Dorsolateral prefrontal cortex (tissue), 122 donors: ENCODE measurements at places on chromosomes 13 and 19. TPM values are rescaled to one million over a fixed set of nuclear protein-coding genes. Genes with fewer than 3 reads are reported as not detected.

GRCh38 chr19:46634656-46635218, 1.3 kb downstream of the GNG8 start:
- no peak for DNase-seq

DNA sequence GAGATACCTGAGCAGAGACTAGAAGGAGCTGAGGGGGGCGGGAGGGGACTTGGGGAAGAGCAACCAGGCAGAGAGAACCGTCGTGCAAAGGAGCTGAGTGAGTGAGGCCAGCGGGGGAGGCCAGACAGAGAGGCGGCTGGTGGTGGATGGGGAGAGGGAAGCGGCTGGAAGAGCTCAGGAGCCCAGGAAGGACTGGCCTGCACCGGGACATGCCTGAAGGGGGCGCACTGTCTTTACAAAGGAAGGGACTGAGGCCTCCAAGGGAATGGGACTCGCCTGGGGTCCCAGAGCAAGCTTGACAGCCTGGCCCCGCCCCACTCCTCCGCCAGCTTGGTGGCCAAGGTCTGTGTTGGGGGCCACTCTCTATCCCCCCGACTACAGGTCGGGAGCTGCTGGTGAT, 14.9 kb downstream of the ONECUT3 start:
- no peak for DNase-seq

GRCh38 chr13:59890054-59890453, 273.7 kb downstream of the DIAPH3 start:
- DNase-seq: no peak

DNA sequence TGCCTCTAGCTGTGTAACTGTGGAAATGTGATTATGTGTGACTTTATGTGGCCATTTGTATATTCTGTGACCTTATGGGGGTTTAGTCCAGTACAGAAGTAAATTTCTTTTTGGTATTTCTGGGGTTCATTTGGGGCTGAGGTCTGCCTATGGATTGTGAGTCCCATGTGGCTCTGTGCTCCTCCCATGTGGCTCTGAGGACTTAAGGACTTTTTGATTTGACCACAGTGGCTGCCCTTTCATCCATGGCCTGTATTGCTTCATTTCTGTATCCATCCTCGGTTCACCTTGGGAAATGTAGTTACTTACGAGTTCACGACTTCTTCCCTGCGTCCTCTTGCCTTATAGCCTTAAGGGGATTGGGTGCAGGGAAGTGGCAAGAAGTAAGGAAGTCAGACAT, 1.0 kb downstream of the ZNF420 start:
- DNase-seq: no peak

GRCh38 chr19:55586976-55587668, 6.5 kb upstream of the ZNF579 start:
- peak; percentile 96 for DNase-seq

DNA sequence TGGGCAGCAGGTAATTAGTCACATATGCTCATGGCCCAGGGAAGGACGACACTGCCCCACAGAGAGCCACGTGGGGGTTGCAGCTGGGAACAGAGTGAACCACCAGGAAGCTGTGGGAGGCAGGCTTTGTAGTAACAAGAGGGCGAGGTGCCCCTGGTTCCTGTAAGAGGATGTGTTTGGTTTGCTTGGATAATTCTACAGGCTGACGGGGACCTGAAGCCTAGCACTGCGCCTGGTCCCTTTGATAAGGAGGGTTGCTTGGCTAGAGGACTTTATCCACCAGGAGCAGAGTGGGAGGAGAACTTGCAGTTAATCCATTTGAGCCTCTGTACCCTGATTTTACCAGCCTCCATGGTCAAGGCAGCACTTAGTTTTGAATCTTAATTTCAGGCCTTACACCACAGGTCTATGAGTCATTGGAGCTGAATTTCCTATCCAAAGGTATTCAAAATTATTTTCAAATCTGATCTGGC, 67.4 kb upstream of the CLDN10 start:
- no peak for DNase-seq

DNA sequence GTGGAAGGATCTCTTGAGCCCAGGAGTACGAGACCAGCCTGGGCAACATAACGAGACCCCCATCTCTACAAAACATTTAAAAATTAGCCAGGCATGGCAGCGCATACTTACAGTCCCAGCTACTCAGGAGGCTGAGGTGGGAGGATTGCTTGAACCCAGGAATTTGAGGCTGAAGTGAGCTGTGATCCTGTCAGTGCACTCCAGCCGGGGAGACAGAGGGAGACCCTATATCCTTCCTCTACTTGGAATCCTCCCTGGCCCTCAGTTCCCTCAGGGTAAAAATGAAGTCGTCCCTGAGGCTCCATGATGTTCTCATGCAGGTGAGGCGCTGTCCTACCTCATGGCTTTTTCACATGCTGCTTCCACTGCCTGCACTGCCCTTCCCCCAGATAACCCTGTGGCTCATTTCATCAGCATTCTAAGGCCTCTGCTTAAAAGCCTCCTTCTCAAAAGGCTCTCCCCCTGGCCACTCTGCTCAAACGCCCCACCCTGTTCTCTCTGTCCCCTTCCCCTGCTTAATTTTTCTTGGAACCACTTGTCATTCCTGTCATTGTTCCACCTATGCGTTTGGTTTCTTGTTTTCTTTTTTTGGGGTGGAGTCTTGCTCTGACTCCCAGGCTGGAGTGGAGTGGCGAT, 19.2 kb downstream of the DNM2 start:
- DNase-seq: no peak

GRCh38 chr13:39599842-39600241, 3.2 kb downstream of the LHFPL6 start:
- DNase-seq: no peak

DNA sequence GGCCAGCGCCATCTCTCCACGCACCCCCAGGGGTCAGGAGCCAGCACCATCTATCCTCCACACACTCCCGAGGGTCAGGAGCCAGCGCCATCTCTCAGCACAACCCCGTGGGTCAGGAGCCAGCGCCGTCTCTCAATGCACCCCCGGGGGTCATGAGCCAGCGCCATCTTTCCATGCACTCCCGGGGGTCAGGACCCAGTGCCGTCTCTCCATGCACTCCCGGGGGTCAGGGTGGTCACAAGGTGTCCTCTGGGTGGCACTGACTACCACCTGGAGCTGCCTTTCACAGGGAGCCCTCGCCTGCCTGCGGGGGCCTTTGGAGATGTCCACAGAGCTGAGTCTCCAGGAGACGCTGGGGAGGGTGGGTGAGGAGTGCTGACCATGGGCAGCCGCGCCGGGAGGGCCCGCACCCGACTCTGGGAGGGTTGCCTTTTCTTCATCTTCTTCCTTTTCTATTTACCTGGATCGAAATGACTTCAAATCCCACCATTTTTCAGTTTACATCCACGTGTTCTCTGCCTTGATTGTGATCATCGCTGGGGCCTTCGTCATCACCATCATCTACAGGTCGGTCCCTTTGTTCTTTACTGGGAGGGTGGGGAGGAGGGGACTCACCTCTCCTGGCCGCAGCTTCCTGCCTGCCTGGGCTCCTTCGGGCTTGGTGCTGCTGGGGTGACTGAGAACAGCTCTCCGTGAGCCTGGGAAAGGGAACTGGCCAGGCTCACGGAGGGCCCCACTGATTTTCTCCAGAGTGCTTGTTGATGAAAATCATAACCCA, 19.1 kb downstream of the TEX29 start:
- no peak for DNase-seq

DNA sequence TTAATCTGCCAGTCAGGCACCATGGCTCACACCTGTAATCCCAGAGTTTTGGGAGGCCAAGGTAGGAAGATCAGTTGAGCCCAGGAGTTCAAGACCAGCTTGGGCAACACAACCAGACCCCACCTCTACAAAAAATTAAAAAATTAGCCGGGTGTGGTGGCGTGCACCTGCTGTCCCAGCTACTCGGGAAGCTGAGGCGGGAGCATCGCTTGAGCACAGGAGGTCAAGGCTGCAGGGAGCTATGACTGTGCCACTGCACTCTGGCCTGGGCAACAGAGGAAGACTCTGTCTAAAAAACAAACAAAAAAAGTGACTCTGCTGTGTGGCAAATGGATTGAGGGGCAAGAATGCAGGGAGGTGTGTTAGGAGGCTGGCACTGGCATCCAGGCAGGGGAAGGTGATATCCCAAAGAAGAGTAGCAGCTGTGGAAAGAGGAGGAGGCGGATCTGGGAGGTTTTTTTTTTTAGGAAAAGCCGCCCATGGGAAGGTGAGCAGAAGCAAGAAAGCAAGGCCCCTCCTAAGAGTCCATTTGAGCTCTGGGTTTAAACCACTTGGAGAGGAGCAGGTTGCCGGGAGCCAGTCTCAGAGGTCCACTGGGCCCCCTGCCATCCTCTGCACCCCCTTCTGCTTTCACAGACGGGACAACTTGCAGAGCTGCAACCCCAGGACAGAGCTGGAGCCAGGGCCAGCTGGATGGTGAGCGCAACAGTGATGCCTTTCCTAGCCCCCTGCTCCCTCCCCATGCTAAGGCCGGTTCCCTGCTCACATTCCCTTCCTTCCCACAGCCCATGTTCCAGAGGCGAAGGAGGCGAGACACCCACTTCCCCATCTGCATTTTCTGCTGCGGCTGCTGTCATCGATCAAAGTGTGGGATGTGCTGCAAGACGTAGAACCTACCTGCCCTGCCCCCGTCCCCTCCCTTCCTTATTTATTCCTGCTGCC, 2.1 kb downstream of the HAMP start:
- DNase-seq: no peak

- DNase-seq: no peak
Measured at GRCh38 chr13:107438251-107438650, 777.1 kb downstream of the LIG4 start.

GRCh38 chr19:3370728-3371591, 4.6 kb downstream of the NFIC start:
- no peak for DNase-seq

- no peak for DNase-seq
Measured at GRCh38 chr19:15244808-15245207, 12.6 kb upstream of the EPHX3 start.

- no peak for DNase-seq
Measured at GRCh38 chr13:95044452-95045205, 256.6 kb downstream of the ABCC4 start.

DNA sequence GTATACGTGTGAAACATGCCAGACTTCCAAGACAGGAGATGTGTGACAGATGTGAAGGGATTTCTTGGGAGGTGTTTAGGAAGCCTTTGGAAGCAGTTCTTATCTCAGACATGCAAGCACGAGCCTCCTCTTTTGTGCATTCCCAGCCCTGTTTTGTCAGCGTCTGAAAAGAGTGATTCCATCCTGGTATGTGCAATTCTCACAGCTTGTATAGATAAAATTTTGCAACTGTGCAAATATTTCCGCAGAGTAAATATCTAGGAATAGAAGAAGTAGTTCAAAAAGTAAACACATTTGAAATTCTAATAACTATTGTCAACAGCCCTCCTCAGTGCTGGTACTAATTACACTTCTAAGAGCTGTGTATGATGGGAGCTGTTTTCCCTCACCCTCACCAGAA, 72.3 kb upstream of the C1QTNF9B start:
- DNase-seq: no peak

- DNase-seq: no peak
Measured at GRCh38 chr19:45049073-45049736, 10.4 kb downstream of the CLASRP start.

- DNase-seq: no peak
Measured at GRCh38 chr19:30223866-30224688, 148.1 kb upstream of the ZNF536 start.

- DNase-seq: no peak
Measured at GRCh38 chr13:35225582-35225981, 250.9 kb downstream of the MAB21L1 start.

DNA sequence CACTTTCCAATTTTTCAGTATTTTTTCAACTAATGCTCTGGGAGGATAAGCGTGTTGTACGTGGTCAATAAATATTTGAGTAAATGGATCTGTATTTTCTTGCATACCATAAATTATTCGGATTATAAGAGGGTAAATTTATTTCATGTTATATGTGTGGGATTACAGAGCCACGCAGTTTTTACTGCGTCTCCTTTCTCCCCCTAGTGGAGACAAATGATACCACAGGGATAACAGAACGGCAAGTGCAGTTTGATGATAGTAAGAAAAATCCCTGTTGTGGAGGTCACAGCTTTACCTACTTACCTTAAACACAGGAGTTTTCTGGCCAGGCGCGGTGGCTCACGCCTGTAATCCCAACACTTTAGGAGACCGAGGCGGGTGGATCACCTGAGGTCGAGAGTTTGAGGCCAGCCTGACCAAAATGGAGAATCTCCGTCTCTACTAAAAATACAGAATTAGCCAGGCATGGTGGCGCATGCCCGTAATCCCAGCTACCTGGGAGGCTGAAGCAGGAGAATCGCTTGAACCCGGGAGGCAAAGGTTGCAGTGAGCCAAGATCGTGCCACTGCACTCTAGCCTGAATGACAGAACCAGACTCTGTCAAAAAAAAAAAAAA, 16.8 kb downstream of the MBD3L2B start:
- no peak for DNase-seq

DNA sequence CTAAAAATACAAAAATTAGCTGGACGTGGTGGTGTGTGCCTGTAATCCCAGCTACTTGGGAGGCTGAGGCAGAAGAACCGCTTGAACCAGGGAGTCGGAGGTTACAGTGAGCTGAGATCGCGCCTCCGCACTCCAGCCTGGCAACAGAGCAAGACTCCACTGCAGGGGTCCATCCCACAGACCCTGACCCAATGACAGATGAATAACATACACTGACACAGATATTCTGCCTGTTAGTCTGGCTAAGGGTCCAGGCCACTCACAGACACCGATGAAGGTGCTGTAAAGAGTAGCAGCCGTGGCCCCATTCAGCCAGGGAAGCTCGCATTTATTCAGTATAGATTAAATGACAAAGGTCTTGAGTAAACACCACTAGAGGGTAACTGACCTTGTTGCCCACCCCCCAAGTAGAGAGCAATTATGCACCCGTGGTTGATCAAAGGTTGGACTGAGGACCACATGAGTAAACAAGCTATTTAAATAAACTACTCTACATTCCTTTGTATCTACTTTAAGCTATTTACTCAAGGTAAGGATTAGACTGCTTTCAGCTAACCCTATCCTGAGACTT, 8.5 kb upstream of the CRYL1 start:
- DNase-seq: no peak

MADCAM1 gene
- 4.3 TPM for total RNA-seq

GCDH gene
- 38.3 TPM for total RNA-seq

ABHD8 gene
- total RNA-seq: 64.7 TPM

CARM1 gene
- total RNA-seq: 43.9 TPM

CYP4F3 gene
- 0.29 TPM for total RNA-seq

AMER2 gene
- total RNA-seq: 108 TPM

SPACA4 gene
- total RNA-seq: not detected

SPRED3 gene
- 7.1 TPM for total RNA-seq

CD33 gene
- 3.1 TPM for total RNA-seq

MTIF3 gene
- total RNA-seq: 49.0 TPM

TNFRSF19 gene
- 2.9 TPM for total RNA-seq

ZNF729 gene
- not detected for total RNA-seq

ETV2 gene
- total RNA-seq: 1.1 TPM
